ENCODE measurements at places on chromosomes 3 and 15. TPM values are rescaled to one million over a fixed set of nuclear protein-coding genes. Genes with fewer than 3 reads are reported as not detected.

LIPH gene
- total RNA-seq, result 2.5 TPM

KIF7 gene
- total RNA-seq, result 9.5 TPM

PDIA5 gene
- 29.1 TPM for total RNA-seq

CFAP100 gene
- not detected for total RNA-seq

RHOV gene
- total RNA-seq, result under 0.01 TPM

MED12L gene
- 0.19 TPM for total RNA-seq

ATP13A5 gene
- not detected for total RNA-seq

HIGD2B gene
- total RNA-seq, result not detected

SLC6A1 gene
- 0.19 TPM for total RNA-seq
